RPMI8226 (cell line): ENCODE measurements at places on chromosomes 2 and 18.

GRCh38 chr18:28816155-28816554 lies 639.2 kb upstream of the CDH2 start:
- no peak for DNase-seq

DNA sequence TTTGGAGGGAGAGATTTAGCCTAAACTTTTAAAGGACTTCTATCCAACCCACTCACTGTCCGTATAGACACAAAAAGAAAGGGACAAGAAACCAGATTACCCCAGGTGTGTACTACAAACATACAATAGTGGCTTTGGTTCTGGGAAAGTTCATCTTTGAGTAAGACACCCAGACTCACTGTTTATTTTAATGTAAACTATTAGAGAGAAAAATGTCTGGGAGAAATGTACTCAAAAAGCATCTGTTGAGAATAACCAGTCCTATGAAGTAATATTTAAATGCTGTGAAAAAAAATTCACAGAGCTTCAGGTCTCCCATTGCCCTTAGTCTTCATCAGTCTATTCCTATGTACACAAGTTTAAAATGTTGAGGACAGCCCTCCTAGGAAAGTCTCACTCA lies 107.5 kb downstream of the SLC8A1 start:
- no peak for DNase-seq

GRCh38 chr2:163775304-163775703 lies 39.5 kb upstream of the FIGN start:
- DNase-seq = no peak

DNA sequence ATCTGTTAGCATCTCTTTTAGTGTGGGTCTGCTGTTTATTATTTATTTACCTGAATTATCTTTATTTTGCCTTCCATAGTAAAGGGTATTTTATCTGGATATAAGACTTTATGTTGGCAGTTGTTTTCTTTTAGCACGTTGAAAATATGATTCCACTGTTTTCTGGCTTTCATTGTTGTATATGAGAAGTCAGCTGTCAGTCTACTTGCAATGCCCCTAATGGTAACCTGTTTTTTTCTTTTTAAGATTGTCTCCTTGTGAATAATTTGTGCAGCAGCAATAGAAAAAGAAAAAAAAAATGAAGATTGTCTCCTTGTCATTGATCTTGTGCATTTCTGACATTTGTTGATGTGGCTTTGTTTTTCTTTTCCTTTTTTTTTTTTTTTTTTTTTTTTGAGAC lies 27.2 kb downstream of the SNED1 start:
- no peak for DNase-seq

DNA sequence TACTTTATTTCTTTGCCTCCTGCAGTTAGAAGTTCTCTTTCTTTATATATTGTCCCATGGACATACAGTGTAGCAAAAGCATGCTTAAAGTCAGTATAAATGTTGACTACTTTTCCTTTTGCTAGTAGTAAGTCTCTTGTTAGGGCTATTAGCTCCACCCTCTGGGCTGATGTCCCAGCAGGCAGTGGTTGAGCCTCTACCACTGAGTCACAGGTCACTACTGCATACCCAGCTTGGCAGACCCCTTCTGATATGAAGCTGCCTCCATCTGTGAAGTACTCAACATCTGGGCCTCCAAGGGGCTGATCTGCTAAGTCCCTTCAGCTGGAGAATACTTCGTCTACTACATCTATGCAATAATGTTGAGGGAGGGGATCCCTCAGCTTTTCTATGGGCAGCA lies 61.0 kb upstream of the SLC35G4 start:
- no peak for DNase-seq

DNA sequence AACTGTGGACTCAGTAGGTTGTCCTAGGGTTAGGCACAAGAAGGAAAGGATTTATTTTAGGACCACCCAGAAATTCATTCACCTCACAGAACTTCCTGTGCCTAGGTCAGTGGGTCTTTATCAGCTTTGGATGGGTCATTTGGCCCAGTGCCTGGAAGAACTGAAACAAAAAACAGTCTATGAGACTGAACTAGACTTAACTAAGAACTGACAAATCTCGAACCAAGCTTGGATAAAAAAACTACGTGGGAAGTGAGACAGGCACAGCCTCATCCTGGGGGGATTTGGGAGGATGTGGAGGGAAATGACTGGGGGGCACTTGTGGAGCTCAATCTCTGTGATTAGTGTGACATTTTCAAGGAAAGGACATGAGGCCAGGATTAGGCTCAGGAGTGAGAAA lies 2.3 kb upstream of the OST4 start:
- peak; percentile 29 for DNase-seq

GRCh38 chr2:67733517-67733916 lies 329.3 kb downstream of the C1D start:
- DNase-seq = peak; percentile 20

DNA sequence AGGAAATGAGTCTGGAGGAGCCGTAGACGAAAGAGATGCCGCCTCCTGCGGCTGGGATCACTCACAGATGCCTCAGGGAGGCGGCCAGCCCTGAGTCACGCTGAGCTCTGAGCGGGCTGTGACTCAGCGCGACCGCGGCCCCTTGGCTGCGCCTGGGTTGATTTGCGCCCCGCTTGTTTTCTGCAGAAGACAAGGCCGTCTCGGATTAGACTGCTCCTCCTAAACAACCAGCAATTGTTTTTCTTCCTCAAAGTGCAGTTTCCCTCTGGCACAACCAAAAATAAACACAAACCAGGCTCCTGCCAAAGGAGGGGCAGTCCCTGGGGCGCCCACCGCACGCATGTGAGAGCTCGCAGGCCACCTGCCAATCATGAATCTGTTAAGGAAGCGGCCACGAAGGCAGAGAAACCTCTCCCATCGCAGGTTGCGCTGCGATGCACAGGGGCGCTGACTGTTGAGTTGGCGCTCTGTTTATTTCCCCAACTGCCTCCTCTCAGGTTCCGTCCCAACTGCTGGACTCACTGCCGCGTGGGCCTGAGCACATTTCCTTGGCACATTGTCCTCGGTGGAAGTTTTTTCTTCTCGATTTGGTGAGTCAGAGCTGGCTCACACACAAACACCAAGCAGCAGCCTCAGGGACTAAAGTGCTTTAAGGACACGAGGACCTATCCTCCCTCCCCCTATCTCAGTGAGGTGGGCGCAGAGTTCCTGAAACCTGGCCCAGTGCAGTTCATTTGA lies 85.2 kb upstream of the NDUFV2 start:
- DNase-seq = peak; percentile 85

DNA sequence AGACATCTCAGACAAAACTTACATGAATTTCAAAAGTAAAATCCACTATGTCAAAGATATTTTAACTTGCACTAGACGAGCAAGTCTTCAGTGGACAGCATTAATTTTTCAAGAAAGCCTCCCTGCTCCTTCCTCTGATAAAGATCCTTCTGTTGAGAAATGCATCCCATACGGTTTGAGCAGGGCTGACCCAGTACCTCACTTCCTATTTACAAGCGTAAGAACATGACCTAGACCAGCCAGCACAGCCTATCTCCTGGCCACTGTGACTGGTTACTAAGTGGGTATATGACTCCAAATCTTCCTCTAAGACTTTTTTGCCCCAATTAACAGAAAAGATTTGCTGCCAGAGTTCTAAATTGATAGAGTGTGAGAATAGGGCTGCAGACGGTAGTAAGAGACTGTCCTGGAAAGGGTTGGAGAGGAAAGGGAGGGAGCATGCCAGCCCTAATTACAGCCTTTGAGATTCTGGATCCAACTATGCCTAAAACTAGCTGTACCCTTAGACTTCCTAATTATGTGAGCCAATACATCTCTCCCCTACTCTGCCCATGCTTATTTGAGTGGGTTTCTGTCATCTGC lies 108.4 kb downstream of the PRELID3A start:
- no peak for DNase-seq

DNA sequence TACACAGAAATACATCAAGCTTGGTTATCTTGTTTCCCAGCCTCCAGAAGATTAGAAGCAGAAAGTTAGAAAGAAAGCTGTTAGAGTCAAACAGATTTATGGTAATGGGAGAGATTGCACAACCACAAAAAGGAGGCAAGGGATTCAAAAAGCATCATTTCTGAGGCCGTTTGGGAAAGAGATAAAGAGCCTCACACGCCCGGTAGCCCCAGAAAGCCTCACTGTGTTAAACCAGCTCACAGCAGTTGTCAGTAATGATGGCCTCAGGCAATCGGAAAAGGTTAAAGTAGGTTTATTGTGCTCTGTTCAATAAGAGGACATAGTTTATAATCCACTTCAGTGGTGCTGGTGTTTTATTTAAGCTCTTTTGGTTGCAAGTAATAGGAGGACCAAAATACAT lies 111.3 kb downstream of the DCC start:
- DNase-seq = no peak

- peak; percentile 90 for DNase-seq
Measured at GRCh38 chr2:240232961-240233884, 92.8 kb upstream of the OTOS start.

DNA sequence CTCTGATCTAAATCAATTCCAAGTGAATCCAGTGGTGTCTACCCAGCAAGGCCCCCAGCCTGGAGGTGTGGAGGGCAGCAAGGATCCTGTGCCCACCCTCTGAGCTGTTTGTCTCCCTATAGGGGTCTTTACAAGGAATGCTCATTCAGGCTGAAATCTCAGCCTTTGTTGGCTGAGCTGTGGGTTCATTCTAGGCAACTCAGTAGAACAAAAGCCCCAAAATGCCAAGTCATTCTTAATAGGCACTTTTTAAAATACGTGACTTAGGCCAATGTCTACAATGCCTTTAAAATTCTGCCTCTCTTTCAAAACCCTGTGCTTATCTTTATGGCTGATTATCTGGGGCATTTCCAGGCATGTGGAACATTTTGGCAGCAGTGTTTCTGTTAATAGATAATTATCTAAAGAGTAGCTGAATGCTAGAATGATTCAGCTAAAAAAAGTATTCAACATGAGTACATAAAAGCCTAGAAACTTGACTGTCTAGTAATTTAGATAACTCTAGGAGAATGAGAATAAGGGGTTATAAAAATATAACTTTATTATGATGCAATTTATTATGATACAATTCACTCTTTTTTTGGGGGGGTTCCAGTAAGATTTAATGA lies 7.4 kb downstream of the UGT1A6 start:
- DNase-seq = no peak

GRCh38 chr18:55296115-55296514 lies 291.9 kb downstream of the TCF4 start:
- DNase-seq = no peak

DNA sequence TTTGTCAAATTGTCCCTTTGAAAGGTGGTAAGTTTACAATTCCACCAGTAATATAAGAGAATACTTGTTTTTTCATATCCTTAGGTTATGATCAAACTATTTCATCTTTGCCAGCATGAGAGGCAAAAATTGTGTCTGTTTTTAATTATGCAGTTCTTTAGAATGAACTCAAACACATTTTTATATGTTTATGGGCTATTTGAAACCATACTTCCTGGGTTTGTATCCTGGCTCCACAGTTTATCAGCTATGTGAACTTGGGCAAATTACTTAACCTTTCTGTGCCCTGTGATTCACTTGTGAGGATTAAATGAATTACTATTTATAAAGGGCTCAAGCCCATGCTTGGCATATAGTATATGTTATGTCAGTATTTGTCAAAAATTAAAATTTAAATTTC lies 109.4 kb downstream of the TANC1 start:
- no peak for DNase-seq

- DNase-seq = no peak
Measured at GRCh38 chr18:33152376-33152775, 288.1 kb downstream of the CCDC178 start.

- DNase-seq = peak; percentile 65
Measured at GRCh38 chr18:37484983-37485834, 80.4 kb downstream of the CELF4 start.

DNA sequence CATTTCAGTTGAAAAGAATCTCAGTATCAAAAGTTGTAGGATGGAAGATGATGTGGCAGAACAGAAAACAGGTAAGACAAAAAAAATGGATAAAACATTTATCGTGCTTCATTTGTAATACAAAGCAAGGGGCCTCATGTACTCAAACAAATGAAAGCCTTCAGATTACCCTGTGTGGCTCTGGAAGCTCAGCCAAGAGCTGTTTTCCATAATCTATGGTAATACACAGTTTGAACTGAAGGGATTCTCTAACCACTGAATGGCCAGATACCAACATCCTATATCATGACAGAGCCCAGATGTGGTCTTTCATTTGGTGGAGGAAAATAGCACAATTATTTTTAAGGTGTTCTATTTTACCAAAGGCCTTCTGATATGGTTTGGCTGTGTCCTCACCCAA lies 272.1 kb upstream of the RND3 start:
- DNase-seq = no peak

- DNase-seq = no peak
Measured at GRCh38 chr2:28165087-28165635, 227.5 kb upstream of the FOSL2 start.

GRCh38 chr2:215994911-215995310 lies 18.4 kb downstream of the MREG start:
- no peak for DNase-seq

DNA sequence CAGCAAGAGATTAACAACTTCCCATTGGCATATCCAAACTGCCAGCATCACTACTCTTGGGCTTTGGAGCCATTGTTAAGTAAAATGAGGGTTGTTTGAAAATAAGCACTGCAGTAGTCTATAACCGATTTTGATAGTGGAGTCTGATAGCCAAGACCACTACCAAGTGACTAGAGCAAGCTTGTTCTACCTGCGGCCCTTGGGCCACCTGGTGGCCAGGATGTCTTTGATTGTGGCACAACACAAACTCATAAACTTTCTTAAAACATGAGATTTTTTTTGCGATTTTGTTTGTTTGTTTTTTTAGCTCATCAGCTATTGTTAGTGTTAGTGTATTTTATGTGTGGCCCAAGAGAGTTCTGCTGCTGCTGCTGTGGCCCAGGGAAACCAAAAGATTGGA lies 11.0 kb downstream of the UBE2E3 start:
- no peak for DNase-seq

DNA sequence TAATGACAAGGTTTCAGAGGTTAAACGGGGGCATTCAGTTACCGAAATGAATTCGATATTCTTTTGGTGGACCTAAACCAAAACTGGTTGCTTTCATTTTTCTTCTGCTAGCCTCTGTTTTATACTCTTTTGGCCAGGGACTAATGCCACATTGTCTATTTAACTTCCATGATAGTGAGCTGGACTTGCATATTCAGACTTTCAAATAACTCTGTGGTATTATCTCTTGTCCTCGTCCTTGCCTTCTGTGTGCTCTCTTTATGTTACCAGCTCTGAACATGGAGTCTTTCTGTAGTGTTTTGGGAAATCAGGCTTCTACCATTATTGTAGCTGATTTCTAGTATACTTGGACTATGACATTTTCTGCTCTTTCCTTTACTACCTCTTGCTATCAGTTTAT lies 75.1 kb downstream of the CCDC102B start:
- no peak for DNase-seq

- no peak for DNase-seq
Measured at GRCh38 chr2:104250635-104251034, 603.3 kb upstream of the POU3F3 start.
